ENCODE measurements at places on chromosomes 16 and 17.
A peak's percentile ranks its signal among the peaks of the same experiment; 100 is the strongest.

GRCh38 chr17:79940459-79941087, 95.1 kb downstream of the TBC1D16 start:
- no peak for DNase-seq

DNA sequence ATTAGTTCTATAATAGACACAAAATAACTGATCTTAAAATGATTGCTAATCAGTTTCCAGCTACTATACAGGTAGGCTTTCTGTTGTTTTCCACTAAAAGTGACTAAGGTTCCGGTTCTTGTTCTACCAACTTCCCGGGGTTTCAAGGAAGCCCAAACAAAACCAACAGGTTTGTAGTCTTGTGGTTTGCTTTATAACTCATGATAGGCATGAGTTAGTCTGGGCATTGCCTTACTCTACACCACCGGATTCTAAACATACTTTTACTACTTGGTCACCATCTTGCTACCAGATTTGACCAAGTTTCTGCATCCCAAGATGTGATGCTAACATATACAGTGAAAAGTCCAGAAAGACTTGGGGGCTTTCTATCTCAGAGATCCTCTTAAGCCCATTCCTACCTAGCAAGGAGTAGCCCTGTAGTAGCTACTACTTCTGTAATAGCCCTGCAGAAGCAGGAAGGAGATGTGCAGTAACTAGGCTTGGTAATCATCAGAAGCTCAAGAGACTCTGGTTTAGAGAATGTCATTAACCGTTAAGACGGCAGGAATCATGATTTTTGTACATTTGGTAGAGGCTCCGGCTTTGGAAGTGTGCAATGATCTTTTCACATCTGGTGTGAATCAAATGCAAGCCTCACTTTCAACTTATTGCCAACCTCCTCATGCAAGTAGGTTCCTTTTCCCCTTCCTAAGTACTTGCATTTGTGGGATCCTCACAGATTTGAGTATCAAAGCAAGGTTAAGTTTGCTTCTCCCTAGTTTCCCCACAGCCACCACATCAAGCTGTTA, 1.6 kb downstream of the FAM117A start:
- DNase-seq, result no peak

DNA sequence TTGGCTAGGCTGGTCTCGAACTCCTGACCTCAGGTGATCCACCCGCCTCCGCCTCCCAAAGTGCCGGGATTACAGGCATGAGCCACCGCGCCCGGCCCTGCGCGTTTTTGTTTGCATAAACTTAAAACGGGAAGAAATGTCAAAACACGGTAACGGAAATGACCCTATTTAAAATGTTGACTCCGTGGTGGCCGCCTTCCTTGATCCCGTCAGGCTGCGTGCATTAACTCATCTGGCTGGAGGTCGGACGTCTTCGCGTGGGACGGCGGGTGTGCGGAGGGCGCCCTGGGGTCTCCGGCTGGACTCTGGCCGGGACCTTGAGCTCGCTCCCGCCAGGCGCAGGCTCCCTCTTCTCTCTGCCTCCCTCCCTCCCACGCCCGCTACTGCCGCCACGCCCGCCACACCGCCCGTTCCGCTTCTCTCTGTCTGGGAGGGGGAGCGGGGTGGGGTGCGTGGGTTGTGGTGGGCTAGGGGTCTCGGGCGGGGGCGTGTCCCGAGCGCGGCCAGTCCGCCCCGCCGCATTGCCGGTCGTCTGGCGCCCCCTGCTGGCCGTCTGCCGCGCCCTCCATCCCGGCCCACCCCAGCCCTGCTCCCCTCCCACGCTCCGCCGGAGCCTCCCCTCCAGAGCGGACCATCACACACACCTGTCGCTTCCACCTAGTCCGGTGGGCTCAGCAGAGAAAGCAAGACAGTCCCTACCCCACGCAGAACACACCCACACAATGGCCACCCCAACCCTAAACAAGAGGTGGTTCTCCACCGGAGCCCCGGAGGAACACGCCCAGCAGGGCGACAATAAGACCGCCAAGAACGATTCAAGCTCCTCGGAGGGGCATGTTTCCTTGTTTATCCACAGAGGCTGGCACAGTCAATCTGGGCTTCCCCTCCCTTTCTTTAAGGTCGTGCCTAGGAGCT, 1.2 kb upstream of the CCDC42 start:
- peak; percentile 69 for DNase-seq

- no peak for DNase-seq
Measured at GRCh38 chr16:2085669-2086068, 37.9 kb downstream of the TSC2 start.

DNA sequence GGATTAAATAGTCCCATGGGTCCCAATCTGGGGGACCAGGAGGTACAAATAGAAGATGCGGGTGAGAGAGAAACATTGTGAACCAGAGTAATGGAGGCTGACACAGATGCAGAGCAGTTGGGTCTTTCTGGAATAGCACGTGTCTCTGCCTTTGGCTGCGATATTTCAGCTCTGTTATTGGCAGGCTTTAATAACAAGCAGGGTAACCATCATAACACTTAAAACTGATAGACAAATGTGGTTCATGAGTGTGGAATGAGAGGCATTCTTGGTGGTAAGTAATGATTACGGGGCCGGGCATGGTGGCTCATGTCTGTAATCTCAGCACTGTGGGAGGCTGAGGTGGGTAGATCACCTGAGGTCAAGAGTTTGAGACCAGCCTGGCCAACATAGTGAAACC, 110.3 kb downstream of the SNX29 start:
- DNase-seq, result no peak
